ENCODE measurements at places on chromosomes 5 and 9.

GRCh38 chr5:141590127-141590526 is 28.7 kb downstream of the DIAPH1 start:
- no peak for DNase-seq

- DNase-seq = no peak
Measured at GRCh38 chr5:132289097-132289496, 5.1 kb upstream of the SLC22A4 start.

- no peak for DNase-seq
Measured at GRCh38 chr5:98248949-98249348, 524.5 kb upstream of the RGMB start.

DNA sequence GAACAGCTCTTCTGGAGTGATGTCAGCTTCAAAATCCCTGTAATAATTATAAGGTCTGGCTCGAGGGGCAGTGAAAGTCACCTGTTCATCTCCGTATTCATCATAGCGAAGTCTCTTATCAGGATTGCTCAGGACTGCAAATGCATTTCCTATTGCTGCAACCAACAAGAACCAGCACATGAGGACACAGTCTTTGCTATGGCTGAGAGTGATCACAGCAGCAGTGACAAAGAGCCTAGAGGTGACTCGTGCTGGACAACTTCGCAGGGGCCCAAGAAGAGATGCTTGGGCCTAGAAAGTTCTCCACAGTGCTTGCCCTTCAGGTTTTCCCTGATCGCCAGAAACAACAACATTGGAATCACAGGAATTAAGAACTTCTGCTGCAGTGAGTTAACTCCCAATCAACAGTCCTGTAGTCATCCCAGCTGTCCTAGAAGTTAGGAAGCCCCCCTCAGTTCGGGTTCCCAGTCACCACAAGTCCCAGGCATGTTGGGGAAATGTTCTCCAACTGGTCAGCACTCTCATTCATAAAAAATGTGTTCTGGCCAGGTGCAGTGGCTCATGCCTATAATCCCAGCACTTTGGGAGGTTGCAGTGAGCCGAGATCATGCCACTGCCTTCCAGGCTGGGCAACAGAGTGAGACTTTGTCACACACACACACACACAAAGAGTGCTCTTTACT is 13.0 kb downstream of the DNAJC18 start:
- no peak for DNase-seq

GRCh38 chr5:14917719-14918118 is 46.1 kb upstream of the ANKH start:
- DNase-seq = no peak

GRCh38 chr5:174384509-174384947 is 339.0 kb downstream of the NSG2 start:
- DNase-seq = no peak

GRCh38 chr5:28864006-28864405 is 1825.6 kb upstream of the CDH9 start:
- DNase-seq = no peak

- no peak for DNase-seq
Measured at GRCh38 chr5:145934276-145934675, 2.1 kb upstream of the SH3RF2 start.

- DNase-seq = no peak
Measured at GRCh38 chr5:134958755-134959154, 9.0 kb upstream of the CATSPER3 start.

DNA sequence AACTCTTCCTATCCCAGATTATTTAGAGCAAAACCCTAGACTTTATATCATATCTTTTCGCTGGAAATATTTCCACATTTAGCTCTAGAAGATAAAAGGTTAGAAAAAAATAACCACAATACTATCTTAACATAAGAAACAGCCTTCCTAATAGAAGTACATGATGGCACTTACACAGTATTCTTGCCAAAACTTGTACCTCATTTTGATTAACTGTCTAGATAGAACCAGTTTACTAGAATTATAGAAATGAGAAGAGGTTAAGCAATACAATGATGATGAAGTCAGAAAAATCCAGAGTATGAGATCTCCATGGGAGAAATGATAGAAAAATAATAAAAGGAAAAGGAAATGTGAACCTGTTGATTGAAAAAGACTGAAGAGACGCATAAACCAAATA is 63.1 kb downstream of the SLC12A2 start:
- DNase-seq = no peak

DNA sequence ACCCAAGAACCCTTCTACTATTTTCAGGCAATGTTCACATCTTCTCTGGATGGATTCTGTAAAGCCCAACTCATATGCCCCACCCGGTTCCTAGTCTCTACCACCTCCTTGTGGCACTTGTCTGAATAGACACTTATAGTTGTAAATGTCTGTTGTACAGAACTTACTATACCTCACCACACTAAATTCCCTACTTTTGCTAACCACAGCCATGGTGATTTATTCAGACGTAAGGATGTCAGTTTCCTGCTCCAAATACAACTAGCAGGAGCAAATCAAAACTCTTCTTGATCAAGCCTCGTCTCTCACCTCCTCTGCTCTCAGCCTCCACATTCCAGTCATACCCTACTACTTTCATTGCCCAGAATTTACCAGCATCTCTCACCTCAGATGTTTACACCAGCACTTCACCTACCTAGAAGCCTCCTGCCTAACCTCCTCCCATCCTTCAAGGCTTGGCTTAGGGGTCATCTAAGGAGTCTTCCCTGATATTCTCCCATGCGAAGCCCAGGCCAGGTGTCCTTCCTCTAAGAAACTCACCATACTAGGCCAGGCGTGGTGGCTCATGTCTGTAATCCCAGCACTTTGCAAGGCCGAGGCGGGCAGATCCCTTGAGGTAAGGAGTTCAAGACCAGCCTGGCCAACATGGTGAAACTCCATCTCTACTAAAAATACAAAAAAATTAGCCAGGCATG is 75.5 kb downstream of the MAPKAP1 start:
- peak; percentile 40 for DNase-seq

GRCh38 chr9:80797101-80797829 is 892.1 kb downstream of the TLE1 start:
- no peak for DNase-seq

DNA sequence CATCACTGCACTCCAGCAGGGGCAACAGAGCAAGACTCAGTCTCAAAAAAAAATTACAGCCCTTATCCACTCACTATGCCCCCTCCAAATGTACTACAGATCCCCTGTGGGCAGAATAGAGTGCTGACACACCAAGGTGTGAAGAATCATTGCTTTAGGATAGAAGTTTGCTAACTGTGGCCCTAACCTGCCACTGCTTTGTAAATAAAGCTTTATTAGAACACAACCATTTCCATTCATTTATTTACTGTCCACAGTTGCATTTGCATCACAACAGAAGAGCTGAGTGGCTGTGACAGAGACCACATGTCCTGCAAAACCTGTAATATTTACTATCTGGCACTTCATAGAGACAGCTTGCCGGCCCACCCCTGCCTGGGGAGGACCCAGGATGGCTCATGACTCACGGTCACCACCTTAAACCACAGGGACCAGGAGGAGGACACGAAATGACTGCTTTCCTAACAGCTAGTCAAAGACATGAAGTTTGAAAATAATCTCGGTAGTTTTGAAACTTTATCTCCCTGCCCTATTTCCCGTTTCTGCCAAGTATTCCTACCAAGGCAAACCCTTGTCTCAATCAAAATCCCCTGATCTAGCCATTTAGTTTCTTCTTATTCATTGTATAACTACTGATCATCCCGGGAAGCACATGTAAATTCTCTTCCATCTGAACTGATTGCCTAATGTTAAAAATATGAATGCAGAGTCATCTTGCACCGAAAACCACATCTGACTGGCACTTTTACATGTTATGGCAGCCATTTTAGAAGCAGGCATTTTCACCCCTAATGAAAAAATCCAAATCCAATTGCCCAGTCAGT is 206.1 kb downstream of the SLIT3 start:
- DNase-seq = no peak

DNA sequence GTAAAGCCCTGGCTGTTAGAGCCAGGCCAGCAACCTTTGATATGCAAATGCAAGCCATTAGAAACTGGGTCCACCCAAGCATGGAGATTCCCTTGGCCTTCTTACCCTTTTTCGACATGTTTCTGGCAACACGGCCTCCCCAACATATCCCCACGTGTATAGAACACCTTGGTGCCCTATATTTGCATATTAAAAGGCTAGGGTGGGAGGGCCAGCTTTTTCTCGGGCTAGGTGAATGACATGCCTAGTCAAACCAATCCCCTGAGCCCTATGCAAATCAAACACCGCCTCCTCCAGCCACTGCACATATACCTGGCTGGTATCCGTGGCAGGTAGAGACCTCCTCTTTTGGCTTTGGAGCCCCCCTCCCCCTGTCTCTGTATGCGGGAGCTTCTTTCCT is 55.6 kb upstream of the ZFR start:
- no peak for DNase-seq

DNA sequence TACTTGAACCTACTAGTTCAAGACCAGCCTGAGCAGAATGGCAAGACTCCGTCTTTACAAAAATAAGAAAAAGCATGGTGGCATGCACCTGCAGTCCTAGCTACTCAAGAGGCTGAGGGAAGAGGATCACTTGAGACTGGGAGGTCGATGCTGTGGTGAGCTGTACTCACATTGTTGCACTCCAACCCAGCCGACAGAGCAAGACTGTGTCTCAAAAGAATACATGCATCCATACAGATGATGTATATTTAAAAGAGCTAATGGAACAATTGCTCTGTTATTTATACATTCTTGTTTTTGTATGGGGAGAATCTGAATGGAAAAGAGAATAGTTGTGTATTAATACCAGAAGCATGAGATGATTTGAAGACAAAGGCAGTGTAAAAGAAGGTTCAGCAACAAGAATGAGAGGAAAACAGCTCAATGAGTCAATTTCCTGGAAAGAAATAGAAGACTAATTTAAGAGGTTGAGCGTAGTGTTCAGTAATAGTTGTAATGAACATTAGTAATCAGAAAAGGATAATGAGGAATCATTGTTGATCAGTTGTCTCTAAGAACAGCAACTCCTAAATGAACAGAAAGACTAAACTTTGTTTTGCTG is 1.9 kb upstream of the LRRC70 start:
- no peak for DNase-seq

DNA sequence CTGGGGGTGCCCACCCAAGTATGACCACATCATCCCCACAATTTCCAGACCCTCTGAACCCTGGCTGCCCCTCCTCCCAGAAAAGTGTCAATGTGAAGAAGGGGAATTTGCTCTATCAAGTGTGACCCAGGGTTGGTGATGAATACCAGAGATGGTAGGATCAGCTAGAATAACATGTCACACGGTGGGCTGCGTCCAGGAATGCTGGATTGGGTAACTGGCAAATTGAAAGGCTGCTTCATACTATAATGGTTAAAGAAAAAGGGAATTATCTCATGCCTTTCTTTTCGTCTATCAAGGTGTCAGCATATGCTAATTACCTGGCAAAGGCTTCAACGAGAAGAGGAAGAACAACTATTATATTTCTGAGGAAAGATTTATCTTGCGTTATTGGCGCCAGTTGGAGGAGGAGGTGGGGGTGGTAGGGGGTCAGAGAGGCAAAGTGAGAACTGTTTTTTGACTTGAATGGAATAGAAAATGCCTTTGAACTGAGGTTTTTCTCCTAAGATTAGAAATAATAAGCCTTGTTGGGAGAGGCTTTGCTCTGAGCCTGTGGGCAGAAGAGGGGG is 27.8 kb upstream of the ARAP3 start:
- DNase-seq = no peak

GRCh38 chr5:132369474-132370180 is at the start of gene SLC22A5:
Gene SLC22A5 (plus strand): TSS chr5:132369710. CDS start chr5:132369973, 263 bp downstream.
- DNase-seq = peak; percentile 59

DNA sequence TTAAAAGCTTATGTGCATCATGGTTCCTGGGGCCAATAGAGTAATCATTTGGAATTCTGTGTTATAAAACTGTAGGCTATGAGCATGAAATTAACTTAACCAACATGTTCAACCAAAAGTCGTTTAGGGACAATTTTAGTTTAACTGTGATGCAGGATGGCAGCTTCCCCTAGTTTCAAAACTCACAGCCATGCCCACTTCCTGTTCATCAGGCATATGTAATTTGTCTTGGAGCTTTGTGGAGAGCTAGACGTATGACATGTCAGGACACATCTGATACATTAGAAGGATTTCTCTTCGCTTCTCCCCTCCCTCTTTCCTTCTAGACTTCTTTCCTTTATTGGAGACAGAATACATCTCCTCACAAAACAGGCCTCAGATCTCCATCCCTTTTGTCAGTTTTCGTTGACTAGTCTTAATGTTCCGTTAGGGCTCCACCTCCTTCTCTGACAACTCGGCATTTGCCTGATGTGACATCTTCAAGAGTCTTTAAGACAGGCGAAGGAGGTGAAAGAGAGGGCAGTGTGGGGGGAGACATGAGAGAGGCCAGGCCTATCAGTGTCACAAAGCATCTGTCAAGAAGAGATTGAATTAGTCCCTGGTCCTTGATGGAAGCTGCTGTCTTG is 176.0 kb downstream of the MSX2 start:
- no peak for DNase-seq

Measured in activated CD4-positive, alpha-beta T cell treated with anti-CD3 and anti-CD28 coated beads, Interleukin-2, amount 10 ng/mL, durations not matched to agents 7 days and 5 days (primary cell).